ENCODE measurements at places on chromosomes 13 and 19.

DNA sequence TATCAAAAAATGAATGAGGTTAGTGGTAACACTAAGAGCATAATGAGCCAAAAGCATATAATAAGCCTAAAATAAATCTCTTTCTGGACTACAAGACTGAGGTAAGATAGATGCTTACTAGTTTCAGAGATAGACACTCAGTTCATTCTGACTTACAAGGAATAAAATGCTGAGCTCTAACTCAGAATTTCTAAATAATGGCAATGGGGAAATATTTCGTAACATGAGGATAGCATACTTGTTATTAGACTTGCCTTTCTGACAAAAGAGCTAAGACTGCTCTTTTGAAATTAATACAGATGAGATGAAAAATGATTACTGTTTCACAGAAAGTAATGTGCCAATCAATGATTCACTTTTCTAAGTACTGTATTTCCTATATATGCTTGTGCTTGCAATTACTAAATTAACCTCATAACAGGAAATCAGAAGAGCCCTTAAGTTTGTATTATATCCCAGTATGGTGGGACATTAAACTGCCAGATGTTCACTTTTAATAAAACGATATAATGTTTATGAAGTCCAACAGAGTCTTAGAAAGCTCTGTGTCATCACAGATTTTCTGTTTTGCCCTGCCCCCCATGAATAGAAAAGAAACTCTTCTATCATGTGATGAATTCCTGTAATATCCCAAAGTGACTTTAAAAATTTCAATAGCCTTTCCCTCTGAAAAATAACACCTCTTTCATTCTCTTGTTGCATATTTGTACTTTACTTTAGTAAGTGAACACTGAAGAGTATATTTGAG lies 2771.0 kb upstream of the PCDH20 start:
- no peak for DNase-seq

DNA sequence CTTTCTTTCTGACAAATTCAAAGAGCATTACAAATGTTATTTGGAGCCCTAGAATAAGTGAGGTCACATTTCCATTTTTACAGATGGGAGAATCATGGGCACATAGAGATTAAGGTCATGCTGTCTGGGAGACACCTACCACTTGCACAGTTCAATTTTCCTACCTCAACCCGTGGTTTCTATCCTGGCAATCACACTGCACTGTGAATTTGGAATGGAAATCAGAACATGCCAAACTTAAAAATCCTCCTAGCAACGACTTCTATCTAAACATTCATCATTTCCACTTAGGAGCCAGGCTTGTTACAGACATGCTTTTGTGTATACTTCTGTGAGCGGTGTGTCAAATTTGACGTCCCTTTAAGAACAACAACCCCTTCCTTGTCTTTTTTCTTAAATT lies 251.5 kb downstream of the DNAJC15 start:
- DNase-seq = no peak

DNA sequence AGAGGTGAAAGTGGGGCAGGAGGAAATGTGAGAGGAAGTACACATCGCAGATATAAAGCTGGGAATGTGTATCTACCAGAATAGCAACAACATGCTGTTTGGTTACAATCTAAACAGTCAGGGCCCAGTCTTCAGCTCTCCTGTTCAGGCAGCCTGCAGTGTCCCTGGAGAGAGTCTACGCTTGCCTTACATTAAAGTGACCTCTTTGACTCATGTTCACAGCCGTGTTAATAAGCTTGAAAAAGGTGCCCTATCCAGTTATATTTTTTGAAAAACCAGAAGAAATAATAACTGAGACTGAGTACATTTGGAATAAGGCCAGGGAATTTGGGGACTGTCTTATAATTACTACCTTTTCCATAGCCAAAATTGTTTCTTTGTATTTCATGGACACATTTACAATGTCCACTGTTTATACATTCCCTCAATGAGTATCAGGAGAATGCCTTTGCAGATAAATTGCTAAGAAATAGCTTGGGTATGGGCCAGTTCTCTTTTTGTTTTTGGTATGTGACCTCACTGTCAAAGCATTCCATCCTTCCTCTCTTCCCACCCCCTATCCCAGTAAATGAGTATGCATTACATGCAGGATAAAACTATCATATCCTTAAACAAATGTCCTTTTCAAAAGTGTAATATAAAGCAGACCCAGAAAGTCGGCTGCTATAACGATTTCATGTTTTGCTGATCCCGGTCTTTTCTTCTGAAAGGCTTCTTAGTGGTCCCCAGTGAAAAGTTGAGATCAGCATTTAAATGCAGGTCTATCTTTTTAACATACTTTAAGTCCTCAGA lies 82.6 kb downstream of the PCDH9 start:
- DNase-seq = no peak

DNA sequence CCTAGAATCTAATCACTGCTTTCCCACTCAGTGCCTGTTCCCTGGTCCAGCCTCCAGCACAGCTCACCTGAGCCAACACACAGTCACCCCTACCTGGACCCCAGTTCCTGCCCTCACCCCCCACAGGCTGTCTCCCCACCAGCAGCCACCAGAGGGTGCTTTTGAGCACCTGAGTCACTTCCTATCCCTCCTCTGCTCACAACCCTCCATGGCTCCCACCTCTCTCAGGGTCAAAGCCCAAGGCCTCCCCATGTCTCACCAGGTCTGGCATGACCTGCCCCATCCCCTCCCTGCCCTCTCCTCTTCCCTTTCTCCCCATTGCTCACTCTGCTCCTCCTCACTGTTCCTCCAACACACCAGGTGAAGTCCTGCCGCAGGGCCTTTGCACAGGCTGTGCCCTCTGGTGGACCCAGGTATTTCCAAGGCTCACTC lies 7.1 kb upstream of the DPP9 start:
- DNase-seq = no peak

- DNase-seq = no peak
Measured at GRCh38 chr13:73998631-73999030, 135.6 kb downstream of the KLF12 start.

GRCh38 chr13:106696140-106696539 lies 128.2 kb upstream of the ARGLU1 start:
- DNase-seq = no peak

GRCh38 chr19:18379803-18380747 lies 5.9 kb upstream of the GDF15 start:
- DNase-seq = no peak

Data from NCI-H1930 (cell line).